ENCODE measurements at places on chromosomes 4 and X.

DNA sequence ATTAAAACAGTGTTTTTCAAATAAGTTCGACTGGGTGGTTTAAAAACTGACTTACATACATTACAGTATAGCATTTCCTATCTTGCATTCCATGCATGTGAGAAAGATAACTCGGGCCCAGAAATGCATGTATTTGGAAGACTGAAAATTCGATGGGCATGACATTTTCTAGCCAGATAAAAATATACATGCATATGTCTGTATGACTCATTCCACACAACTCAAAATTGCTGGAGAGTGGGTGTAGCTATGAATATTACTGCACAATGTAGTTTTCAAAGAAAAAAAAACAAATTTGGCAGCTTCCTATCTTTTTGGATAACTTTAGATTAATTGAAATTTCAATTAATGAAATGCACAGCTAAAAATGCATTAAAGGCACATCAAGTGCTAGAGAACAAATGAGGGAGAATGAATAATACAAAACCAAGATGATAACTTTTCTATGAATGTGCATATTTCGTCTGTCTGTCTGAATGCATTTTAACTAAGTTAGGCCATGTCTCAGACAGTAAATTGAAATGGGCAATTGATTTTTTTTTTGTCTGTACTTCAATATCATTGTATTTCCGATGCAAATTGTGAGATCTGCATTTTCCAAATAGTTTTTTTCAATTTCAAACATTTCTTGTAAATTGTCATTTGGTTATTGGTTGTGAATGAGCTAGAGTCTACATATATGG is 54.5 kb upstream of the GABRA2 start:
- no peak for DNase-seq

- no peak for DNase-seq
Measured at GRCh38 chr4:6746721-6747293, 30.8 kb downstream of the BLOC1S4 start.

DNA sequence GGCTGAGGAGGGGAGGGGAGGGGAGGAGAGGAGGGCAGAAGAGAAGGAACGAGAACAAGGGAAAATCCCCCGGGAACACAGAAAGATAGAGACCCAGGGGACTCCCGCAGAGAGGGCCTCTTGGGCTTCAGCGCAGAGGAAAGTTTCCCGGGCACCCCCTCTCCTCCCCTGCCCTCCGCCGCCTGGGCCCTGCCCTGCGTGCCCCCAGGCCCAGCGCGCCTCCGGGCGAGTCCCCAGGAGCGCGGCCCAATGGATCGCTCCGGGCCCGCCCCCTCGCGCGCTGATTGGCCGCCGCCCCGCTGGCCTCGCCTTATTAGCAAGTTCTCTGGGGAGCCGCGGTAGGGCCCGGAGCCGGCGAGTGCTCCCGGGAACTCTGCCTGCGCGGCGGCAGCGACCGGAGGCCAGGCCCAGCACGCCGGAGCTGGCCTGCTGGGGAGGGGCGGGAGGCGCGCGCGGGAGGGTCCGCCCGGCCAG is at the start of gene MSX1:
MSX1 (plus strand) TSS at position 341 of the 474 bp plus-strand sequence. CDS start 235 bp downstream, outside the sequence.
- peak; percentile 56 for DNase-seq

DNA sequence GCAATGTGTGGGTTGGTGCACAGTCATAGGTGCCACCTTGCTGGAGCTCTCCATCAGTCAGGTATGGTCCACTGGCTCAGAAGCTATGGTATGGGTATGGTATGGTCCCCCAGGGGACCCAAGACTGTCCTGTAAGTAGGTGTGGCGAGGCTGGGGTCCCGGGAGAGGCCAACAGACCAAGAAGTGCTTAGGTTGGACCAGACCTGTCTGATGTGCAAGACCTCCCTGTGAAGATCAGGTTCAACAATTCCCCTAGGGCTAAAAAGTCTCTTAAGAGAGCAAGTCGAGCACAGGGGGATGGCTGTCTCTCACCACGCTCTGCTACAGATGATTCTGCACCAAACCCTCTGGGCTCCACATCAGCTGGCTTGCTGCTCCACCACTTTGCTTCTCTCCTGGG is 1145.0 kb downstream of the RPA4 start:
- DNase-seq, result no peak

- no peak for DNase-seq
Measured at GRCh38 chr4:132502096-132502552, 647.0 kb upstream of the PCDH10 start.

DNA sequence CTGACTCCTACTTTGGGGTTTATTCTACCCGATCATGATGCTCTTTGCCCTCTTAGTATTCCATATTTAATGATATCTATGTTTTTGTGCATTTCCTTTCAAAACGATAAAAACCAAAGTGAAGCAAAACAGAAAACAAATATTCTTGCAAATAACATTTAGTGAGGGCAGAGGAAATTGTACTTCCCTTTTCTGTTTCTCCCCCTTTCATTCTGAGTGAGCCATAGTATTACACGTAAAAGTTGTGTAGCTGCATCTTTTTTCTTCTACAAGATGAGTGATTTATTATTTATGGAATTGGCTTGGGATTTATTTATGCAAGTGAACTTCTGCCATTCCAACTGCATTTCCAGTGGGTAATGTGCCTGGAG is 109.9 kb downstream of the AFF2 start:
- no peak for DNase-seq

DNA sequence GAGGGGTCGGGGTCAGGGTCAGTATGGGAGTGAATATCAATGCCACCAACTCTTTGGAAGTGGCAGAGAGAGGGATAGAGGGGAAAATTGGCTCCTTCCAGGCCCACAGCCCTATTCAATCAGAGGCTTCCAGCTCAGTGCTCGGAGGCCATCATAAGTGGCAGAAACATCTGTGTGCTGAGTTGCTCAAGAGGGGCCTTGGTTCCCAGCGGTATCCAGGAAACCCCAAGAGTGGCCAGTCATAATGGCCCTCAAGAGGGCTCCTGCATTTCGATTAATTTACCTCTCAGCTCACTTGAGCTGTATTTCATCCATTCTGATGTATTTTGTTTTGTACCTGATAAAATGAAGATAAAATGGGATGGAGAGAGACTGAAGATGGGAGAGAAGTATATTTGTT is 154.3 kb upstream of the EOLA2 start:
- DNase-seq, result no peak

- DNase-seq, result no peak
Measured at GRCh38 chr4:188177997-188178675, 38.9 kb downstream of the TRIML1 start.

GRCh38 chr4:95643627-95644026 is 94.9 kb upstream of the UNC5C start:
- no peak for DNase-seq

- no peak for DNase-seq
Measured at GRCh38 chr4:185966997-185967775, 101.8 kb upstream of the TLR3 start.

DNA sequence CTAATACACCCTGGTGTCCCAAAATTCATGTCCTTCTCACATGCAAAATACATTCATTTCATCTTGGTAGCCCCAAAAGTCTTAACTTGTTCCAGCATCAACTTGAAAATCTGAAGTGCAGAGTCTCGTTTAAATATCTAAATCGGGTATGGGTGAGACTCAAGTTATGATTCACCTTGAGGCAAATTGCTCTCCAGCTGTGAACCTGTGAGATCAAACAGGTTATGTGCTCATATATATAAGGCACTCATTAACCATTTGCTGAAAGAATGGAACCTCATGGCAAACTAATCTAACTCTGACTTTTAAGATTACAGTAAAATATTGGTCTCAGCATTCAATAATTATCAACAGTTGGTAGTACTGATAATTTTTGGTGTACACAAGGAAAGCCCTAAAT is 55.5 kb downstream of the PDLIM5 start:
- DNase-seq, result no peak

DNA sequence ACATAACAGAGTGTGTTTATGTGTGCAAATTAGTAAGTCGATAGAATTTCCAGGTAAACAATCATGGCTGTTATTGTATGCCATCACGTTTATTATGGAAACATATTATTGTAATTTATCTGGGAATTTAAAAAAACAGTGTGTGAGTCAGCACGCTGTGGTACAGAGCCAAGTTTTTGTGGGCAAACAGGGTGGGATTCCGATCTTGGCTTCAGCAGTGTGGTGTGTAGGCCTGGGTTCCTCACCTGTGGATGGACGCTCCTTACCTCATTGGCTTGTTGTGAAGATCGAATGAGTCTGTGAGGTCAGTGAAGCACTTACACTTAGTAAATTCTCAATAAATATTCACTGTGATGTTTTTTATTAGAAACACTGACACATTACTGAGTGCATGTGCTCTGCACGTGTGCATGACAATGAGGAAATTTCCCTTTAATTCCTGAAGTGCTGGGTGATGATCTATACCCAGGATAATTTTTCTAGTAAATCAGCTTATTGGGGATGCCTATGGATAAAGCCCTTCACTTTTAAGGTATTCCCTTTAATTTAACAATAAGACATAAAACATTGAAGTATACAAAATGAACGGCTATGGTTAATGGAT is 36.4 kb downstream of the SLIT2 start:
- no peak for DNase-seq

DNA sequence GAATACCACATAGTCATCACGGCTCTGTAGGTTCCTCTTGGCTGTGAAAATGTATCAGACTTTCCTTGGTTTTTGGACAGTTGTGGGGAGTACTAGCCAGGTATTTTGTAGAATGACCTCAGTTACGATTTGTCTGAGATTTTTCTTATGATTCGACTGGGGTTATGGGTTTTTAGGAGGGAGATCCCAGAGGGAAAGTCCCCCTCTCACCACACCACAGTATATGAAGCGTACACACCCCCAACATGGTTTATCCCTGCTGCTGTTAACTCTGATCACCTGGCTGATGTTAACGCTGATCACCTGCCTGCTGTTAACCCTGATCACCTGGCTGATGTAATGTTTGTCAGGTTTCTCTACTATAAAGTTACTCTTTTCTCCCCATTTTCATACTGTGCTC is 72.6 kb downstream of the ANAPC4 start:
- no peak for DNase-seq

DNA sequence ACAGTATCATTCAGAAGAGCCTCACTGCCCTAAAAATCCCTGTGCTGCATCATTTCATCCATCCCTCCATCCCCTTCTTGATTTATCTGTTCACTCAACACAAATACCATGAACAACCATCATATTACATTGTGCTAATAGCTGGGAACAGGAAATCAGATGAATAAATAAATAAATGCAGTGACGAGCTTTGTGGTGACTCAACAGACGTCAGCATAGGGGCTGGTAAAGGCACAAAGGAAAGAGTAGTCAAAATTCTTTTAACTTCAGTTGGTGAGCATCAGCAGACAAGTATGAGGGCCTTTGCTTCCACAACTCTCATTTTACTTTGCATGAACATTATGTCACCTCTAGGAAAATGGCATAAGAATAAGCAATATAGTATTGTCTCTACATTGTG is 65.5 kb downstream of the EDNRA start:
- no peak for DNase-seq

DNA sequence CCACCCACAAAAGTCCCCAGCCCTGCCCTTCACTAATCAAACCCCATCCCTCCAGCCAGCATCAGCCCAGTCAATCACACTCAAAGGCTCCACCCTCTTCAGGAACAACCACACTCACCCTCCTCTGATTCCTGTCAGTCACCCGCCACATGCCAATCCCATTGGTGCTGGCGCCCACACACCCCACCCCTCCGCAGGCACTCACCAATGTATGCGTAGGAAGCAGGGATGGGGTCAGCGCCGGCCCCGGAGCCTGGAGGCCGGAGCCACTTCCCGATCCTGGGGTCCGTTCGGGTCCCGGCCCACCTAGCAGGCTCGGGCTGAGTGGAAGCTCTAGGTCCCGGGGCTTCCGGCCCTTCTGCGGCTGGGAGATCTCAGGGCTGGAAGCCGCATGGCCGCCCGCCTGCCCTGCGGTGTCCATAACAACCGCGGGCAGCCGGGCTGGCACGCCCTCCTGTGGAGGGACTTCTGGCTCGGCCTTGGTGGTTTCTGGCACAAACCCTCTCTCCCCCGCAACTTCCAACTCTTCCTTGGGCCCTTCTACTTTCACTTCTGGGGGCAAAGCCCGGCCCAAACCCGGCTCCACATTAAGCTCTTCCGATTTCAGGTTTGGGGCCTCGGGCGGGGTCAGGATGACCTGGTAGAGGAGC is 7.9 kb upstream of the CFP start:
- peak; percentile 46 for DNase-seq

DNA sequence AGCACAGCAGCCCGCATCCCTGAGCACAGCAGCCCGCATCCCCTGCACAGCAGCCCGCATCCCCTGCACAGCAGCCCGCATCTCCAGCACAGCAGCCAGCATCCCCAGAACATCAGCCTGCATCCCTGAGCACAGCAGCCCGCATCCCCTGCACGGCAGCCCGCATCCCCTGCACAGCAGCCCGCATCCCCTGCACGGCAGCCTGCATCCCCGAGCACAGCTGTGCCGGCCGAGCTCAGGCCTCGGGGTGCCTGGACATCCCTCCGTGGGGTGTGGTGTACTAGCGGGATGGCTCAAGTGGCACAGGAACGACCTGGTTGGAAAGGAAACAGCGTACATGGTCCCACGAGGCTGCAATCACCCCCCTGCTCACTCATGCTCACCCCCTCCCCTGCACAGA is 26.8 kb downstream of the ABLIM2 start:
- no peak for DNase-seq

DNA sequence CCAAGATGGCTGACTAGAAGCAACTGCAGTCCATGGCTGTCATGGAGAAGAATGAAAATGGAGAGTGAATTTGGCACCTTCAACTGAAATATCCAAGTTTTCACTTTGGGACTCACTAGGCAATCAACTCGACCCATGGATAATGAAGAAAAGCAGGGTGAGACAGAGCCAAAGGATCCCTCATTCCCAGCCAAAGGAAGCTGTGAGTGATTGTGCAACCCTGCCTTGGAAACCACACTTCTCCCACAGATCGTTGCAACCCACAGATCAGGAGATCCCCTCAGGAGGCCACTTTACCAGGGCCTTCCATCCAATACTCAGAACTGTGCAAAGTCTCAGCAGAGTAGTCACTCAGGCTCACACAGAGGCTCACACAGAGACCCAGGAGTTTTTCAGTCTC is 4.5 kb downstream of the CFAP299 start:
- no peak for DNase-seq

DNA sequence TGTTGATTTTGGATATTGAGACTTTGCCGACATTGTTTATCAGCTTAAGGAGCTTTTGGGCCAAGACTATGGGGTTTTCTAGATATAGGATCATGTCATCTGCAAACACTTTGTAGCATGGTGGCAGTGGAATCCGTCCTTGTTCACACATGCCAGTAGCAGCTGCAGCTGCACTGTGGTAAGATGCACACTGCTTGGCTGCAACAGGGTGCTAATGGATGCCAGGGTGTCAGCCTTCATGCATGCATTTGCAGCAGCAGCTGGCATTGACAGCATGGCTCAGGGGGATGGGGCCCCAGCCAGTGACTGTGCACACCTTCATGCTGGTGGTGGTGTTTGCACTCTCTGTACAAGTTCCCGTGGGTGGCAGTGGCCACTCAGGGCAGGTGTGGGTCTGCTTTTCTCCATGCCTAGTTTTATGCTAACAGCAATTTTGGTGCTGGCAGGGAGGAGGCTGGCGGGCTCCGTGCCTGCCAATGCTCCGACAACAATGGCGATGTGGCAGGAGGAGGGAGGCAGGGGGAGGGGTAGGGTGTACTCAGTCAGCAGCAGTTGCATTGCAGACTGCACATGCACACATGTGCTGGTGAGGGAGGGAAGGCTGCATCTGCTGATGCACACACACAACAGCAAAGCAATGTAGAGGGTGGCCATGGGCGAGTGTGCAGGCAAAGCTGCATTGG is 37.5 kb downstream of the BEX3 start:
- no peak for DNase-seq

- DNase-seq, result no peak
Measured at GRCh38 chrX:102765217-102765616, 44.7 kb downstream of the GPRASP3 start.
